Activated naive CD4-positive, alpha-beta T cell (primary cell): ENCODE measurements at places on chromosomes 7 and 10.
A peak's percentile ranks its signal among the peaks of the same experiment; 100 is the strongest.

GRCh38 chr10:116829711-116830110, 19.6 kb upstream of the ENO4 start:
- no peak for DNase-seq

DNA sequence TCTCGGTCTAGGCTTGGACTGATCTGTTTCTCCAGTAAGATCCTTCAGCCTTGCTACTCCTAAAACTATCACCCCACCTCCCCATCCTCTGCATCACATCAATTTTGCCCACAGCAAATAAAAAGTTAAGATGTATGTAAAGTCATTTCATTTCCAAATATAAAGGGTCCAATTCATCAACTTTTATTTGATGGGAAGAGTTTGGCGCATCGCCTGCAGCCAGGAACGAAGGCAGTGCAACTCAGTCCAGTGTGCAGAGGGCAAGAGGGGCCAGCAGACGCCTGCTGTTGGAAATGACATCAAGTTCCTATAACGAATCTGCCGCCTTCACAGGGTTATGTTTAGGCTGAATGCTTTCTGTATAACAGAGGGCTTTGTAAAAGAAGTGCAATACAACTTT, 97.0 kb downstream of the SVIL start:
- no peak for DNase-seq

DNA sequence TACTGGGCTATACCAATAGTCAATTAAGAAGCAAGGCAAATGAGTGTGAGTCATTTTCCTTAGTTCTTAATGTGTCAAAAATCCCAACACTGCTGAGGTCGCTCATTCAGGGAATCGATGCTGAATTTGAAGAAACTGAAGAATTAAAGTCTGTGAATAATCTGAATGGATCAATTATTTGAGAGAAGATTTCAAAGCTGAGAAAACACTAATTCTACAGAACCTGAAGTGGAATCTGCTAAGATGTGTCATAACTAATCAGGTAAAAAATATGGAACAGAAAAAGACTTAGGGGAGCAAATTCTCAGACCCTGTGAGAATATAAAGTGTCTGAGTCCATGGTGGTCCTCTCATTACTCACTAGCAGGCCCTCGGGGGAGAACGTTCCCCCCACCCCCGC, 125.6 kb downstream of the DIP2C start:
- DNase-seq, result no peak

GRCh38 chr7:40604601-40605438, 470.0 kb downstream of the SUGCT start:
- no peak for DNase-seq

DNA sequence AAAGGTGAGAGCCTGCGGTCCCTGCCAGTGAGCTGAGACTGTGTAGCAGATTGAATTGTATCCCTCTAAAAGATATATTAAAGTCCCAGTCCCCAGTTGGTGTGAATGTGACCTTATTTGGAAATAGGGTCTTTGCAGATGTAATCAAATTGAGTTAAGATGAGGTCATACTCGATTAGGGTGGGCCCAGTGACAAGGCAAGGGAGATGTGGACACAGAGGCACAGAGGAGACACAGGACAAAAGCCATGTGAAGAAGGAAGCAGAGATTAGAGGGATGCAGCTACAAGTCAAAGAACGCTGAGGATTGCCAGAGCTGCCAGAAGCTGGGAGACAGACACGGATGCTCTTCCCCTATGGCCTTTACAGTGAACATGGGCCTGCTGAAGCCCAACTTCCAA, 104.3 kb downstream of the CLEC2L start:
- no peak for DNase-seq

DNA sequence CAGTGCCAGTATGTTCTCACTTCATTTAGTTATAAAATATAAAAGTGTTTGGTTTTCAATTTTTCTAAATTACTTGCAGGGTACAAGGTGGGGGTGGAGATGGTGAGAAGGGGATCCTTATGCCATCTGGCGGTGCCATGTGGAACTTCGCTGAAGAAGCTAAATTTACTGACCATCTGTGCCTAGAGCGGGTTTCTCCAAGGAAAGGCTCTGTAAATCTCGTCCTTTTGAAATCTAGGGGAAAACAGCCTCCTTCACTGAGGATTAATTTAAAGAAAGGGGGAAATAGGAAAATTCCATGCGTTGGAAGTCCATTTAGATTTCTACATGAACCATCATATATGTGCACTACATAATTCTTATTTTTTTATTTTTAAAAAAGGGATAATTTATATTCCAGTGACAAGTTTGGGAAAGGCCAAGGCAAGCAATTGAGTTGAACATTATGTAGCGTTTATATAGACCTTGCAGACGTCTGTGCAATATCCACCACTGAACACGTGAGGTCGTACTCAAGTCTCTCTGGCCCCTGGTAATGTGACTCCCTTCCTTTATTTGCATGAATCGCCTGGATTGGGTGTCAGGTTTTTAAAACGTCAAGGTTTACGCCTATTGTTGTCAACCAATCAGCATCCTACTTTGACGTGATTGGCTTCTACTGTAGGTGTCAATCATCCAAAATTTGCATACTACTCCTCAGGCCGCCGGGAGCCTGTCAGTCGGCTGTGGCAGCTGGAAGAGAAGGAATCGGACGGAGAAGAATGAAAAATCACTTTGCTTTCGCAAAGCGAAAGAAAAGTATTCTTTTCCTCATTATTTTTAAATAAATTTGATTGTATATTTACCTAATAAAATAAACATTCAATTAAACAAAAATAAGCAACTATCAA, 297.1 kb upstream of the NFE2L3 start:
- no peak for DNase-seq

DNA sequence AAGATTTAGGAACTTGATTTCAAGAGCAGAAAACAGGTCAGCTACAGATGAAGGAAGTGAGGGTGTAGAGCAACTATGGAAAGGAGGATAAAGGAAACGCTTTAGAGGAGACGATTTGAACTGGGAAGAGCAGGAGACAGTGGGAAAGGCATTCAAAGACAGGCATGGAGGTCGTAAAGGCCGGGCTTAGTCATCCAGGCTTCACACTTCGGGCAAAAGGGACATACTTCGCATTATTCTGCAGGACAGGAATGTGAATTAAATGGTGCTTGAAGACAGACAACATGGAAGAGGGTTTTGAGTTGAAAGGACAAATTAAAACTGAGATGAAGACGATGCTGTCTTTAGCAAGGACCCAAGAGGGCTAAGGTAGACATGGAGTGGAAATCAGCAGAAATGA, 8.1 kb downstream of the FAM171A1 start:
- DNase-seq, result no peak

DNA sequence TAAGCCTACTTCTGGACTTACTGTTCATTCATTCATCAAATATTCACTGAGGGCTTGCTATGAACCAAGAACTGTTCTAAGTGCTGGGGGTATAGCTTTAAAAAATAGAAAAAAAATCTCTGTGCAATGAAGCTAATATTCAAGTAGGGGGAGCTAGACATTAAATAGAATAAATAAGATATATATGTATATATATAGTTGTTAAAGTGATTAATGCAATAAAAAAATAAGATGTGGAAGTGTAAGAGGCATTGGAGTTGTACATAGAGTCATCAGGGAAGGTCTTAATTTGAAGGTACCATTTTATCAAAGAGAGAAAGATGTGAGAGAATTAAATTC, 181.2 kb upstream of the AGR3 start:
- DNase-seq, result no peak

GRCh38 chr10:15222511-15222910, 54.0 kb upstream of the NMT2 start:
- no peak for DNase-seq

GRCh38 chr10:35723059-35723458, 81.0 kb upstream of the FZD8 start:
- no peak for DNase-seq

- peak; percentile 50 for DNase-seq
Observed at GRCh38 chr10:6052247-6053221, 9.6 kb downstream of the IL2RA start.

GRCh38 chr10:33009244-33010131, 51.5 kb upstream of the ITGB1 start:
- no peak for DNase-seq

DNA sequence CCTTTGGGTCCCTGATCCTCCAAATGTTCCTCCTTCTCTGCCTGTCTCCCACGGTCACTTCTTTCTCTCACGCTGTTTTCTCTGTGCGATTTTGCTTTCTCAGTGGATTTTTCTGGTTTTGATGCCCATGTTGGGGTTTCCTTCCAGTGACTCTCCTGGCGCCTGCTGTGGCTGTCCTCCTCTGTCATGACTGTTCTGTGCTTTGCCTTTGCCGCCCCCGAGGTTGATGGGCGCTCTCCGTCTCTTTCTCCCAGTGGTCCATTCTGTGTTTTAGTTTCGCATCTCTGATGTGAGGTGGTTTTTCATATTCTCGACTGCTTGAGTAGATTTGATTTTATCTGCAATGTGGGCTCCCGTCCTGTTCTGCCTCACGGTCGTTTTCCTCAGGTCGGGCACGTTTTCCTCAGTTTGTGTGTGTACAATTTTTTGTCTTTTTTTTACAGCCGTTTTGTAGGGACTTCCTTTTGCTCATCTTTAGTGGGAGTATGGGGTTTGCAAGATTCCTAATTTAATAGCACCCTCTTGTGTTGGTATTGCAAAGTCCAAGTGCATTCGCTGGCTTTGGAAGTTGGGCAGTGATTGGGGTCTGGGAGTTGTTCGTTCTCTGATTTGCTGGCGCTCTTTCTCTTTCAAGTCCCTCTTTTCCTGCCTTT, 100.0 kb downstream of the INPP5A start:
- DNase-seq, result no peak

DNA sequence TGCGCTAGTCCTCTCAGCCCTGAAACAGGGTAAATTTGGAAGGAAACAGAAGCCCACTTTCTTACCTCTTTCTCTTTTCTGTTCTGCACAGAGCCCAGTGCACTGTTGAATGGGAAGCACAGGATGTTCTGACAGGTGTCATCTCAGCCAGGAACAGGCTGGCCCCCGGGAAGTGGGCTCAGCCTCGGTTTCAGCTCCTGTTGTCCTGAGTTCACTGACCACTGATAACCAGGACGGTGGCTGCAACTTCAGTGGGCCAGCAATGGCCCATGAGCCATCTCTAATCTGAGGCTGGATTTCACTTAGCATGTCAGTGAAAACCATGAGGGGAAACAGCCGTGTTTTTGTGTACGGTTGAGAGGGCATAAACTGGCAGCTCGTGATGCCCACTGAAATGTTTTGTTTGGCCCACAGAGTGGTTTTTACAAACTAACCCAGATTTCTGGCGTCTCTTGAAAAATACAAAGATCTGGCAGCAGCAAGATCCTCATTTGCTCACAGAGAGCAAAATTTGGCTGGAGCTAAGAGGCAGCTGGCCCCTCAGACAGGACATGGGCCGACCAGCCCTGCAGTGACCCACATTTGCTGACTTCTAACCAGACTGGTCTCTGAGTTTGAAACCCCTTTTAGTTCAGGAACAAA, 455.9 kb downstream of the PAXIP1 start:
- DNase-seq, result no peak

DNA sequence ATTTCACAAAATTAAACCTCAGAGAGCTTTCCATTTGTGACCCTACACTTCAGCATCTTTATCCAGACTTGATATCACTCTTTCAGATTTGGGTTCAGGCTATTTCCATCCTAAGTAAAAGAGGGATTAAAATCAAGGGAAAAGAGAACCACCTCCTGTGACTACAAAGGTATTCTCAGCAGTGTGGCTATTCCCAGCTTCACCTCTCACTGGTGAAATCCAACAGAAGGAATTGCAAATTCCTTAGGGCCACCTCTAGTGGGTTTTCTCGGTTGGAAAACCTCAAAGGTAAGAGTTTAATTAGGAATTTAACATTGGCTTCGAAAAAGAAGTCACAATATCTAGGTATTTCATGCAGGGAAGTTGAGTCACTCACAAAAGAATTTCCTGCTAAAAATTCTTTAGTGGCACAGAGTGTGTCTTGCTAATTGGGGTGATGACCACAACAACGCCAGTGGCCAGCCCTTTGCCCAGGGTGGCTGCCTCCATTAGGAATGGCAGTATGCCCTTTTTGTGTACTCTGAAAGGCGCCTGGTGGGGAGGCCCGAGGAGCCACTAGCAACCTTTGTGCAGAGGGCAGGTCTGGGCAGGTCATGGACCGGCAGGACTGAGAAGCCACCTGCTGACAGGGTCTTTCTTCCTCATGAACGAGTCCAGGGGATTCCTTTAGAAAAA, 52.2 kb downstream of the SEM1 start:
- DNase-seq, result no peak

GRCh38 chr7:43868681-43869005, 674 bp downstream of the MRPS24 start:
- no peak for DNase-seq
